Activated CD4-positive, alpha-beta T cell treated with anti-CD3 and anti-CD28 coated beads, Interleukin-2, amount 50 U/mL, for 1 hour (primary cell): ENCODE measurements at places on chromosomes 4 and X.

- DNase-seq: no peak
Measured at GRCh38 chrX:152641256-152641875, 3.7 kb downstream of the GABRQ start.

DNA sequence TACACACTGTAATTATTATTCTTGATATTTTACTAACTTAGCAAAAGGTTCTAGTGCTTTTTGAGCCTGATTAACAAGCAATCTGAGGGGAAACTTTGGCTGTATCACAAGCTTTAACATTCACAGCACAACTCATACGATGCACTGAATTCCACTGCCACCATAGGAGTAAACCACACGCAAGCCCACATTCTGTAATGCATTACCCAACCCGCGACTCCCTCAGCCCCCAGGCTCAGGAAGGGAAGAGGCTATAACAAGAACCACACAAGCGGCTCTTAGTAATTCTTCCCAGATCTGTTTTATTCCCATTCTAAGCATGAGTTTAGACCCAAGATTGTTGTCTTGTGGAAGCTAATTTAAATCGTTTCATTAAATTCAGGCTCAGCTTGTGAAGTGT, 138.5 kb upstream of the TBL1X start:
- no peak for DNase-seq

- no peak for DNase-seq
Measured at GRCh38 chr4:122895336-122895995, 26.9 kb downstream of the NUDT6 start.

GRCh38 chr4:183448436-183448835, 4.0 kb downstream of the CDKN2AIP start:
- DNase-seq: no peak

DNA sequence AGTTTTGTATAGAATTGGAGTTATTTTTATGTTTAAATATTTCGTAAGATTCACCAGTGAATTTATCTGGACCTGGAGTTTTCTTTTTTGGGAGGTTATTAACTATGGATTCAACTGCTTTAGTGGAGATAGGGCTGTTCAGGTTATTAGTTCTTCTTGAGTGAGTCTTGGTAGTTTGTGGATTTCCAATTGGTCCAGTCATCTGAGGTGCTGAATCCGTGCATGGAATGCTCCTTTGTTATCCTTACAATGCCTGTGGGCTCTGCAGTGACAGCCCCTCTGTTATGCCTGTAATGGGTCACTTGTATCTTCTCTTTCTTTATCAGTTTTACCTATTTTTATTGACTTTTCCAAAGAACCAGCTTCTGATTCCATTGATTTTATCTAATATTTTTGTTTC, 15.4 kb upstream of the NKX1-1 start:
- no peak for DNase-seq

DNA sequence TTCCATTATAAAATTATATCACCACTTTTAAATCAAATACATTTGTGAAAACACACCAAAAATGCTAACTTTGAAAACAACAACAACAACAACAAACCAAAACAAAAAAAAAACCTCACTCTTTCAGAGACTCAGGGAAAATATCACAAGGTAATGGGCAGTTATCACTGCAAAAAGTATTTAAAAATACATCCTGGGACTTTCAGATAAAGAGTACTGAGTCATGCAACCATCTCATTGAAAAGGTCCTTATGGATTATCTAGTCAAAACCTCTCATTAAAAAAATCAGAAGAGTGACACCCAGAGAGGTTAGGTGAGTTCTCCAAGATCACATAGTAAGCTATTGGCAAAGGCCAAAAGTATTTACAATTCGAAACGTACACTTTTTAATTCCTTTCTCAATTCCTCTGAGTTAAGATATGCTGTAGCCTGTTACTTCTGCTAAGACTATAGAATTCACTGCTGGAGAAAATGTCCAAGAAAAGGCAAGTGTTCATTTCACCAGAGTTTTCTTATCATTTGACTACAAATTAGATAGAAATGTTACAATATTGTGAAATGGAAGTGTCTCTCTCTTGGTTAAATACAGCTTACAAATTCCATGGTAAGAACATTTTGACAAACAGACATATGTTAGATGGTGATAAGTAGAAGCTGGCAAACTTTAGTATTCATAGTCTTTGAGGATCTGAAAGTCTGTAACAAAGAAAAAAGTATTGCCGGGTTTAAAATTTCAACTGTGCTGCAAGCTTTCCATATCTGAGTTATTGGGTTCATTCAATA, 9.3 kb downstream of the STX18 start:
- DNase-seq: no peak

GRCh38 chr4:11439836-11440235, 11.1 kb upstream of the HS3ST1 start:
- DNase-seq: no peak

- no peak for DNase-seq
Measured at GRCh38 chr4:39642885-39643552, 4.4 kb upstream of the SMIM14 start.

- no peak for DNase-seq
Measured at GRCh38 chr4:164821711-164822110, 55.3 kb upstream of the APELA start.
